ENCODE measurements at places on chromosomes 11 and 22.

DNA sequence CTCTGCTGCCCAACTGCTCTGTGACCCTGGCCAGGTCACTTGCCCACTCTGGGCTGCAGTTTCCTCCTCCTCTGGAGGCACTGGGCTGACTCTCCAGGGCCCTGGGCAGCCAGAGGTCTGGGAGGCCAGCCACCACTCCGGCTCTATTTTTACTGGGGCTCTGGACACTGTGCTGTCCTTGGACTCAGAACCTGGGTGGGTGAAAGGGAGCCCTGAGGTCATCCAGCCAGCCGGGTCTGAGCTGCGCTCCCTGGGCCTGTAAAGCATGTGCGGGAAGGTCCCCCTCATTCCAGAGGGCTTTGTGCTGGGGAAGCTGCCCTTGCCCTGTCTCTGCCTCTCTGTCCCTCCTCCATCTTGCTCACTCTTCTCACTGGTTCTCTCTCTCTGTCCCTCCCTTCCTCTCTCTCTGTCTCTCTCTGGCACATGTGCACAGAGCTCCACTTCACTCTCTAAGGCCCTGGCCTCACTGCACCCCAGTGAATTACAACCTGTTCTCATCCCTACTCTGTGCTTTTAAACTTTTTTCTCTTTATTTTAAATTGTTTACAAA, 24.6 kb downstream of the MB start:
- DNase-seq: peak; percentile 34

- DNase-seq: peak; percentile 27
Measured at GRCh38 chr11:86303257-86303656, 1.2 kb downstream of the HIKESHI start.

DNA sequence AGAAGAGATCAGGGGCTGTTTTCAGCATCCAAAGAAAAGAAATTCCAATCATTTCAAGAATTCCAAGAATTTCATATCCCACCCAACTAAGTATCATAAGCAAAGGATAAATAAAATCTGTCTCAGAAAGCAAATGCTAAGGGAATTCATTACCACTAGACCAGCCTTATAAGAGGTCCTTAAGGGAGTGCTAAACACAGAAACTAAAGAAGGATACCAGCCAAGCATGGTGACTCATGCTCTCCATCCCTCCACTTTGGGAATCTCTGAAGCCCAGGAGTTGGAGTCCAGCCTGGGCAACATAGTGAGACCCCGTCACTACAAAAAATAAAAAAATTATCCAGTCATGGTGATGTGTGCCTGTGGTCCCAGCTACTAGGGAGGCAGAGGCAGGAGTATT, 17.8 kb downstream of the FADD start:
- no peak for DNase-seq

- peak; percentile 68 for DNase-seq
Measured at GRCh38 chr11:124194293-124195188, 11.4 kb downstream of the OR10D3 start.

- no peak for DNase-seq
Measured at GRCh38 chr11:85137597-85137996, 489.5 kb downstream of the DLG2 start.

DNA sequence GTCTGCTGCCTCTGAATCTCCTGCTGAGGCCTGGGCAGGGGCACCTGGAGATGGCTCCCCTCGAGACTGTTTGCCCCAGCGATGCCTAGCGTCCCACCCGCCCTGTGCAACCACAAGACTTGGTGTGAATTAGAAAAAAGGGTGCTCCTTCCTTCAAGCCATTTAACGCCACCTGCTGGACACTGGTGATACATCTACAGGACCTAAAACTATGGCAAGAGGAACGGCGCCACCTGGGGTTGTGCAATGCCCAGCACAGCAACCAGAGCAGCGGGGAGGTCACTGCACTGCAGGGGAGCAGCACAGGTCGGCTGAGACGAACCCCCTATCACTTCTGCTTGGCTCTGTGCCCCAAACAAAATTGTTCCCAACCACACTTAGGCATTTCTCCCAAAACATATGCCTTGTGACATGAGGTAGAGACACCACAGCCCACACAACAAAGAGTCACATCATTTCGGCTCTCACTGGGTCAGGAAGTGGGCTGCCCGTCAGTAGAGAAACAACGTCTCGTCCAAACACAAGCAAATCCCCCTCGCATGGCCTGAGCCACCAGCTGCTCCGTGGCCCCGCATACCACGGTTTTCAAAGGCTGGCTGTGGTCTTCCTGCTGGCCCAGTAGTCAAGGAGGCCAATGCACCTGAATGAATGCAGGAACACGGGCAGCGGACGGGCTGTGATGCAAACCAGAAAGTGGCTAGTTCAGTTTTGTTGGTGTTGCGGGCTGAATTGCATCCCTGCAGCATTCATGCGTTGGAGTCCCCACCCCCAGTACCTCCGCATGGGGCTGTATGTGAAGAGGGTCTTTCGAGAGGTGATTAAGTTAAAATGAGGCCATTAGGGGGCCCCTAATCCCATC, 171.9 kb downstream of the SHANK2 start:
- peak; percentile 82 for DNase-seq

- peak; percentile 62 for DNase-seq
Measured at GRCh38 chr11:11806586-11806985, 35.2 kb upstream of the USP47 start.

GRCh38 chr11:60761436-60762190, 4.9 kb downstream of the MS4A15 start:
- no peak for DNase-seq

DNA sequence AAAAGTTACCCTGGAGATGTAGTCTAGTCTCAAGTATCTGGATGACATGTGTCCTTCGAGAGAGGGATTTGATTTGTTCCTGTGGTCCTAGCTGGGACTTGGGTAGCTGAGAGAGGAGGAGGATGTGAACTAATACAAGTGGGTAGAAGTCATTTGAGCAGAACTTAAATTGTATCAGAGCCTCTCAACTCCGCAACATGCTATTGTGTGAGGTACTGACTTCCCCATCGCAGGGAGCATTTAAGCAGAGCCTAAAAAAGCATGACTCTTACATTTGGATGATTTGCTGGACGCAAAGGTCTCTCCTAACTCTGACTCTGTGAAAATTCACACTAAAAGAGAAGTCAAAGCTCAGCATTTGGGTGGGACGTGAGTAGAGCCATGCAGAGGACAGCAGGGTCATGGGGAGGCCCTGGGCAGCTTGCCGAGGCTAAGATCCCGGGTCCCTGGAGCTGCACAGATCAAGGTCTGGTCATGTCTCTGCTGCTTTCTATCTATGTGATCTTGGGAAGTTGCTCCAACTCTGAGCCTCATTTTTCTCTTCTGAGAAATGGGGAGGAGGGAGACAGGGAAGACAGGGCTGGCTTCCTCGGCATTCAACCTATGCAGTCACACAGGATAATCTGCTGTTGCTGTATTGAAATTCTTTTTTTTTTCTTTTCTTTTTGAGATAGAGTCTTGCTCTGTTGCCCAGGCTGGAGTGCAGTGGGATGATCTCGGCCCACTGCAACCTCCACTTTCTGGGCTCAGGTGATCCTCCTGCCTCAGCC, 44.9 kb downstream of the CD82 start:
- DNase-seq: no peak

DNA sequence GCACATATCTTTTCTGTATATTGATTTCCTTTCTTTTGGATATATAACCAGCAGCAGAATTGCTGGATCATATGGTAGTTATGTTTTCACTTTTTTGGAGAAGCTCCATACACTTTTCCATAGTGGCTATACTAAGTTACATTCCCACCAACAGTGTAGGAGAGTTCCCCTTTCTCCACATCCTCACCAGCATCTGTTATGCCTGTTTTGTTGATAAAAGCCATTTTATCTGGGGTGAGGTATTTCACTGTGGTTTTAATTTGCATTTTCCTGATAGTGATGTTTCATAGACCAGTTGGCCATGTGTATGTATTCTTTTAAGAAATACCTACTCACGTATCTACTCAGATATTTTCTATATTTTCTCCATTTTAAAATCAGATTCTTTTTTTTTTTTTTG, 419.3 kb upstream of the FAT3 start:
- no peak for DNase-seq

- no peak for DNase-seq
Measured at GRCh38 chr11:7250166-7250565, 1.5 kb upstream of the SYT9 start.

- no peak for DNase-seq
Measured at GRCh38 chr11:47148270-47148669, 28.4 kb downstream of the ARFGAP2 start.

DNA sequence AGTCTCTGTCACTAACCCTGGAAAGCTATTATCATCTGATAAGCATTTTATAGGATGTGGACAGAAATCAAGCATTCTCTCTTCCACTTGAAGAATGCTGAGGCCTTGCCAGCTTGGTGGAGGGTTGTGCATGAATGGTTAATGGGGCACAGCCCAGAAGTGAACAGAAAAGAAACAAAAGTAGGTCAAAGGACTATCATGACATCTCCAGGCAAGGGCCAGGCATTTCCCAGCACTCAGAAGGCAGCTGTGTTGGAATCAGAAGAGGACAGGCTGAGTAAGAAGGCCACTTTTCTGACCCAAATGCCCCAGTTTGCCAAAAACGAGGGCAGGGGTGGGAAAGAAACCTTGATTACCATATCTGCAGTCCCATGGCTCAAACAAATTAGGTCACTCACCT, 12.4 kb downstream of the TENM4 start:
- DNase-seq: no peak

- DNase-seq: no peak
Measured at GRCh38 chr22:44215287-44215686, 34.6 kb downstream of the PARVG start.

DNA sequence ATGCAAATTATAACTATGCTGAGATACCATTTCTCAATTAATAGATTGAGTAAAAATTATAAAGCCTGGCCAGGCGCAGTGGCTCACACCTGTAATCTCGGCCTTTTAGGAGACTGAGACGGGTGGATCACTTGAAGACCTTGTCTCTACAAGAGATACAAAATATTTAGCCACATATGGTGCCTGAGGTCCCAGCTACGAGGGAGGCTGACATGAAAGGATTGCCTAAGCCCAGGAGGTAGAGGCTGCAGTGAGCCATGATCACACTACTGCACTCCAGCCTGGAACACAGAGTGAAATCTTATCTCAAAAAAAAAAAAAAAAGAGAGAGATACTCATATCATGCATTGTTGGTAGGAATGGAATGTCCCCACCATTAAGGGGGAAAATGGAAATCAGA, 142.4 kb downstream of the RCN1 start:
- DNase-seq: no peak

DNA sequence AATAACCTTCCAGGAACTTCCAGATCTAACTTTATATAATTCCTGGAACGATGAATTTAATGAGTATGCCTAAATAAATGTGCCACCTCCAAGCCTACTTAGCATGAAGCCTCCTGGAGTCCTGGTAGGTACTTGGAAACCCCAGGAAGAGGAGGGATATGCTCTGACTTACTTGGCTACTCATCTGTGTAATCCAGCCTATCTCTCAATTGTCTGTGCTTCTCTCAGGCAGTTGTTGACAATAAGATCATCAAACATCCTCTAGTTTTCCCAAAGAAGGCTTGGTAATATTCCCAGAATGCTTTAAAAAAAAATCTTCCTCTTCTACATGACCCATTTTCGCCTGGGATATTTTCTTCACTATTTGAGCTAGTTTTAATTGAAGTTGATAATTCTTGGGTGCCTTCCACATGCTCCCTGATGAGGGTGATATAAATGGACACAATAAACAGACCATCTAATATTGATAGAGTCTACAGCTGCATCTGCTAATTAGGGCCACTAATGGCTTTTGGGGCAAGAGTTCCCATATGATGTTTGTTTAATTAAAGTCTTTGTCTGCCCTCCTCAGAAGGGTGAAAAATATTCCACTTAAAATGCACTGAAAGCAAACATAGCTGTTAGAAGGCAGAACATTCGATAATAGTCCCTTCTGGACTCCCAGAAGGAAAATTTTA, 75.5 kb upstream of the RAB38 start:
- DNase-seq: no peak

GRCh38 chr11:120230433-120231071, 9.4 kb upstream of the POU2F3 start:
- no peak for DNase-seq

DNA sequence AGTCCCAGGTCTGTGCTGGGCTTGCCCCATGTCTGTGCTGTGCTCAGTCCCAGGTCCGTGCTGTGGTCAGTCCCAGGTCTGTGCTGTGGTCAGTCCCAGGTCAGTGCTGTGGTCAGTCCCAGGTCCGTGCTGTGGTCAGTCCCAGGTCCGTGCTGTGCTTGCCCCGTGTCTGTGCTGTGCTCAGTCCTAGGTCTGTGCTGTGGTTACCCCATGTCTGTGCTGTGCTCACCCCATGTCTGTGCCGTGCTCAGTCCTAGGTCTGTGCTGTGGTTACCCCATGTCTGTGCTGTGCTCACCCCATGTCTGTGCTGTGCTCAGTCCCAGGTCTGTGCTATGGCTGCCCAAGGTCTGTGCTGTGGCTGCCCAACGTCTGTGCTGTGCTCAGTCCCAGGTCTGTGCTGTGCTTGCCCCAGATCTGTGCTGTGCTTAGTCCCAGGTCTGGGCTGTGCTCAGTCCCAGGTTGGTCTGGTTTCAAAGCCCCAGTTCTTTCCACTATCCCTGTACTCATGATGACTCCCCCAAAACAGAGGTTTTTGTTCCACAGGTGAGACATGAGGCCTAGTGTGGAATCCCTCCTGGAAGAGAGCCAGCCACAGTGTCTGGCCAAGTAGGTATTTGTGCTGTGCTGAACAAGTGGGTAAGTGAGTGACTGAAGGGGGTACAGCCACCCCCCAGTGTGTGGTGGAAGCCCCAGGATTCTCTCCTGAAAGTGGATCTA, 34.8 kb downstream of the IRAG1 start:
- no peak for DNase-seq

DNA sequence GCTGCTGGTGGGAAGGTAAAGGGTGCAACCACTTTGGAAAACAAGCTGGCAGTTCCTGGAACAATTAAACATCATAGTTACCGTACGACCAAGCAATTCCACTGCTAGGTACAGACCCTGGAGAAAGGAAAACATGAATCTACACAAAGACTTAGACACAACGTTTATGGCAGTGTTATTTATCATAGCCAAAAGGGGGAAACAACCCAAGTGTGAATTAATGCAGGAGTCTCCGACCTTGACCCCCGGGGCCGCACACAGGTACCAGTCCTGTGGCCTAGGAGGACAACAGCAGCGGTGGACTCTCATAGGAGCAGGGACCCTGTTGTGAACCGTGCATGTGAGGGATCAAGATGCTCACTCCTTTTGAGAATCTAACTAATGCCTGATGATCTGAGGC, 22.5 kb downstream of the PRDM10 start:
- DNase-seq: no peak
